Colonic mucosa (tissue), 4 donors: ENCODE measurements at places on chromosomes 2 and 18. TPM values are rescaled to one million over a fixed set of nuclear protein-coding genes. Genes with fewer than 3 reads are reported as not detected.

- no peak overlapping the region for H3K27ac ChIP-seq
- no peak for DNase-seq
- no peaks in the 10 kb centered on the region for H3K36me3 ChIP-seq
- H3K27me3 ChIP-seq = no peaks in the 10 kb centered on the region
- no peak overlapping the region for H3K4me3 ChIP-seq
Measured at GRCh38 chr18:74665346-74665745, 67.7 kb downstream of the ZNF407 start.

DNA sequence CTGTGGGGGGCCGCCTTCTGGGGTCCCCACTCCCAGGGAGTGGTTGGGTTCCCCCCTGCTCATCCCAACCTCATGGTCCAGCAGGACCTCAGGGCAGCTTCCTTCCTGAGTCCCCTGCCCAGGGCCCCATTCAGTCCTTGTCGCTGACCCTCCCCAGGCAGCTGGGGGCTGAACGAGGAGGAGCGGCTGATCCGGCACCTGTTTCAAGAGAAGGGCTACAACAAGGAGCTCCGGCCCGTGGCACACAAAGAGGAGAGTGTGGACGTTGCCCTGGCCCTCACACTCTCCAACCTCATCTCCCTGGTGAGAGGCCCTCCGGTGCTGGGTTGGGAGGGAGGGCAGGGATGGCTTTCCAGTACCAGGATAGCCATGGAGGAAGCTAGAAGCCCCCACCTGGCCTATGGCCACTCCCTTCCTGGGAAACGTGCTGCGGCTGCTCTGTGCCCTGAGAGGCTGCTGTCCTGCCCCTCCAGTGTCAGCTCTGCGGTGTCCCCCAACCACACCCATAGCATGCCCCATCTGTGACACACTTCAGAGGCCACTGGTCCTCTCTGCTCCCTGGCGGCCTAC lies 497 bp downstream of the CHRND start:
- peaks cover 3% of the 10 kb centered on the region for H3K4me1 ChIP-seq
- H3K36me3 ChIP-seq = no peaks in the 10 kb centered on the region
- no peak for DNase-seq
- H3K4me3 ChIP-seq = no peak overlapping the region
- no peak overlapping the region for H3K27ac ChIP-seq

Gene C2orf78
- not detected for total RNA-seq

DNA sequence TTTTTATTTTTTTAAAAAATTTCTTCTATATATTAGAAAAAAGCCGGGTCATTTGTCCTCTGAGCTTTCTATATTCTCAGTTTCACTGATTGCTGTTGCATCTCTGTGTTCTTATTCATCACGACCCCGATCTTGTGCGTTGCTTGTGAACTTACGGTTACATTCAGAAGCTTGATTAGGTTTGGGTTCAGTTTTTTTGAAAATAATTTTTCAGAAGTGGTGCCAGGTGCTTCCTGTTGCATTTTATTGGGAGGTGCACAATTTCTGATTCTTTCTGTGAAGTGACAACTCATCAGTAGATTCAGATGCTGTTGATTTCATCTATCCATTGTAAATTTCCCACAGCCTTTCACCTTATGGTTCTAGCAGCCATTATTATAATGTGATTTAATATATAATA lies 147.3 kb downstream of the INHBB start:
- DNase-seq = no peak
- no peaks in the 10 kb centered on the region for H3K36me3 ChIP-seq
- no peak overlapping the region for H3K4me3 ChIP-seq
- no peak overlapping the region for H3K27ac ChIP-seq
- no peaks in the 10 kb centered on the region for H3K4me1 ChIP-seq

DNA sequence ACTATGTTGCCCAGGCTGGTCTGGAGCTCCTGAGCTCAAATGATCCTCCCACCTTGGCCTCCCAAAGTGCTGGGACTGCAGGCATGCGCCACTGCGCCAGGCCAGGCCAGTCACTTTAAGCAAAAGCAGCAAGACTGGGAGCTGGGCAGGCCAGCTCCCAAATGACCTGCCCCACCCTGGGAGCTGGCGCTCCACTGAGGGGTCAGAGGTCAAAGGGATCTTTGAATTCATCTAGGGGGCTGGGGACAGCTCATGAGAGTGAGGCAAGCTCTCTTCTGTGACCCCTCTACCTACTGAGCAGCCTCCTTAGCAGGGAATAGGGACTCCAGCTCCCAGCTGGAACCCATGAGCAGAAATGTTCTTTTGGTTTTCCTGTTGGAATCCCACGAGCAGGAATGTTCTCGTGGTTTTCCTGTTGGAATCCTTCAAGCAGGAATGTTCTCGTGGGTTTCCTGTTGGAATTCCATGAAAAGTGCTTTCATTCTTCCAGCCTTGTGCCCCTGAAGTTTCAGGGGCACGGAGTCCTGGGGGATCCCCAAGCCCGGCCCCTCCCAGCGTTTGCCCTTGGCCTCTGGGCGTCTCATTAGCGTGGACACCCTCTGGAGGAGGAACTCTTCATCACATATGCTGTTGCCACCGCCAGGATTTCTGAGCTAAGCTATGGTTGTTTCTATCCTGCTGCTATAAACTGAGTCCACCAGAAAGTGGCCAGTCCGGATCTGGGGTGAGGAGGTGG lies 162.0 kb upstream of the HAAO start:
- no peak for DNase-seq
- H3K27ac ChIP-seq = no peak overlapping the region
- H3K4me1 ChIP-seq = peaks cover 14% of the 10 kb centered on the region
- H3K4me3 ChIP-seq = no peak overlapping the region
- no peaks in the 10 kb centered on the region for H3K36me3 ChIP-seq
- no peaks in the 10 kb centered on the region for H3K27me3 ChIP-seq

Gene TFPI
- total RNA-seq = 8.8 TPM

Gene MC4R
- total RNA-seq = not detected

GRCh38 chr2:44946372-44947027 lies 5.0 kb downstream of the SIX3 start:
- H3K27me3 ChIP-seq = peaks cover 54% of the 10 kb centered on the region
- no peak overlapping the region for H3K27ac ChIP-seq
- H3K4me3 ChIP-seq = no peak overlapping the region
- H3K4me1 ChIP-seq = no peaks in the 10 kb centered on the region
- DNase-seq = no peak

- H3K36me3 ChIP-seq = no peaks in the 10 kb centered on the region
- H3K4me3 ChIP-seq = no peak overlapping the region
- no peak overlapping the region for H3K27ac ChIP-seq
- no peaks in the 10 kb centered on the region for H3K27me3 ChIP-seq
- DNase-seq = no peak
Measured at GRCh38 chr2:60320724-60321123, 232.7 kb downstream of the BCL11A start.

Gene VIT
- 0.20 TPM for total RNA-seq

DNA sequence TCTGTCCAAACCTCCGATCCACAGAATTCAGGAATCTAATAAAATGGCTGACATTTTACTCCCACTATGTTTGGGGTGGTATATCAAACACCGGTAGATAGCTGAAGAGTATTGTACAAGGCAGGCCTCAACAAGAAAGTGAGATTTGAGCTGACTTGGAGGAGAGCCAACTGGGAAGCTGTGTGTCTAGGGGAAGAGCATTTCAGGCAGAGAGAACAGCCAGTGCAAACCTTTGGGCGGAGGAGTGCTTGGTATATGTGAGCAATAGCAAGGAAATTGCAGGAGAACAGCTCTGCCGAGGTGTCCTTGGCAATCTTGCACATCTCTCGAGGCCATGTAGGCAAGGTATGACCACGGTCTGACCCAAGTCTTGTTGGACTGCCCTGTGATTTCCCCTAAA lies 1.8 kb upstream of the MERTK start:
- no peaks in the 10 kb centered on the region for H3K36me3 ChIP-seq
- no peak overlapping the region for H3K27ac ChIP-seq
- H3K4me1 ChIP-seq = peaks cover 5% of the 10 kb centered on the region
- no peaks in the 10 kb centered on the region for H3K27me3 ChIP-seq

DNA sequence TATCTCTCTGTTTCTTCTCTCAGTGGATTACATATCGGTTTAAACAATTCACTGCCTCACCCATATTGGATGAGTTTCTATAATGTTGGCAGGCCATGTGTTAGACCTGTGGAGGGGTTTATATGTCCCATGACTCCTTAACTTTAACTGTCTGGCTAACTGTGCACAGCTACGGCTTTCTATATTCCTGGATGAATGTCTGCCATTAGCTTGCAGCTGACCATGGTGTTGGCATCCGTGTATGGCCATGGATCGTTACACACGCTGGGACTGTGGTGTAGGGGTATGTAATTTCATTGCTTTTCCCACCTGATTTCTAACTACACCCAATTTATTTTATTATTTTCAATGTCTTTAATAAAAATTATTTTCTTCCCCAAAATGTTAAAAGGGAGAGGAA lies 3.3 kb upstream of the TANC1 start:
- DNase-seq = no peak
- no peaks in the 10 kb centered on the region for H3K4me1 ChIP-seq
- H3K27ac ChIP-seq = no peak overlapping the region
- no peaks in the 10 kb centered on the region for H3K36me3 ChIP-seq

DNA sequence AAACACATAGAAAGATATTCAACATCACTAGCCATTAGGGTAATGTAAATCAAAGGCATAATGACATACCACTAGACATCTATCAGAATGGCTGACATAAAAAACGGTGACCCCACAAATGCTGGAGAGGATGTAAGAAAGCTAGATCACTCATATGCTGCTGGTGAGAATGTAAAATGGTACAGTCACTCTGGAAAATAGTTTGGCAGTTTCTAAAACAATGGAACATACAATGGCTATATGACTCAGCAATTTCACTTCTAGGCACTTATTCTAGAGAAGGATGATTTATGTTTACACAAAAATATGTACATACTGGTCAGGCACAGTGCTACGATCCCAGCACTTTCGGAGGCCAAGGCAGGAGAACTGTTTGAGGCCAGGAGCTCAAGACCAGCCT lies 87.3 kb downstream of the COLEC12 start:
- no peak overlapping the region for H3K4me3 ChIP-seq
- H3K36me3 ChIP-seq = no peaks in the 10 kb centered on the region
- no peaks in the 10 kb centered on the region for H3K4me1 ChIP-seq
- H3K27ac ChIP-seq = no peak overlapping the region
- no peak for DNase-seq
- H3K27me3 ChIP-seq = no peaks in the 10 kb centered on the region

- no peaks in the 10 kb centered on the region for H3K36me3 ChIP-seq
- no peaks in the 10 kb centered on the region for H3K27me3 ChIP-seq
- no peak overlapping the region for H3K27ac ChIP-seq
- no peaks in the 10 kb centered on the region for H3K4me1 ChIP-seq
- H3K4me3 ChIP-seq = no peak overlapping the region
- no peak for DNase-seq
Measured at GRCh38 chr2:45040786-45041185, 31.5 kb upstream of the SIX2 start.

DNA sequence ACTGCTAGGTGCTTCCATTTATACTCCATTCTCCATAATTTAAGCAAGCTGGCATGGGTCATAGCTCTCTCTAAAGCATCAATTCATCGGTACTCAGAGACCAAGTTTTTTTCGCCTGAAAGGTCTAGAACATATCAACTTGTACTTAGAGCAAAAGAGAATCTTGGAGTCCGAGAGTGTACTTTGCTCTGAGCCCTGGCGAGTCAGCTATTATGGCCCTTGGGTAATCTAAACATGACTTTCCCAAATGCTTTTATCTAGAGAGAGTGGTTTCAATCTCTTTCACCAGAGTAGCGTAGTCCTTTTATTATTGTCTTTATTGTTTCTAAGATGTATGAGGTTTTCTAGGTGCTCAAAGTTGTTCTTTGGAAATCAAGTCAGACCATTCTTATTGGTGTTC lies 34.4 kb downstream of the MAIP1 start:
- H3K36me3 ChIP-seq = no peaks in the 10 kb centered on the region
- no peaks in the 10 kb centered on the region for H3K4me1 ChIP-seq
- no peak overlapping the region for H3K4me3 ChIP-seq

DNA sequence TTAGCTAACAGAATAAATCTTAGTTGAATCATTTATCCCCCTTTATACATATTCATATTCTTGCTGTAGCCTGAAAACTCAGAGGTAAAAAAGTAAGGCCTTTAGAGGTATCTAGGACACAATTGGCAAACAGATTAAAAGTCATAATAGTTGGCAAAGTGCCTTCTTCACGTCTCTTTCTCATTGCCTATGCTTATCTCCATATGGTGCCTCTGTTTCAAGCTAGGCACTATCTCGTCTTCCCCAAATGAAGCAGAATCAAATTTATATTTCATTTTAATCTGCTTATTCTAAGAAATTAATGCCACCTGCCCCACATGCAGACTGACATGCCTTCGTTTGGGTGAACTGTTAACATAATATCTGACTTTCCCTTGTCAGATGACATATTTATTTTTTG lies 245.4 kb downstream of the CDH2 start:
- DNase-seq = no peak
- H3K27ac ChIP-seq = no peak overlapping the region
- no peak overlapping the region for H3K4me3 ChIP-seq
- no peaks in the 10 kb centered on the region for H3K27me3 ChIP-seq
- H3K36me3 ChIP-seq = no peaks in the 10 kb centered on the region

Gene SLC5A7
- total RNA-seq = not detected

GRCh38 chr2:82120654-82121053 lies 1816.1 kb upstream of the LRRTM1 start:
- H3K4me1 ChIP-seq = no peaks in the 10 kb centered on the region
- no peak for DNase-seq
- H3K36me3 ChIP-seq = no peaks in the 10 kb centered on the region
- H3K4me3 ChIP-seq = no peak overlapping the region
- H3K27ac ChIP-seq = peak overlapping the region; percentile 82

DNA sequence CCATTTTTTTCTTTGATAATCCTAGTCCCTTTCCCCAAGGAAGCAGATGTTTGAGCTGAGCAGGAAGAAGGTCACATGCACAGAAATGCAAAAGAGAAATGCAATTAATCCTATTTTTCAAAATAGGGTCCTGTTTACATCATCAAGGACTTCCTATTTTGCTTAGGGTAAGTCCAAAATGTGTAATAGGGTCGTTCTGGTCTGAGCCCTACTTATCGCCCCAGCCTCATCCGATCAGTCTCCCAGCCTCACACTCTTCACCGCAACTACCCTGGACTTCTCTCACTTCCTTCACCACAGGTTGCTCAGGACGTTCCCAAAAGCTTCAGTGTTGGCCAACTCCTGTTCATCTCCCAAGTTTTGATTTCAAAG lies 32.8 kb downstream of the FOSL2 start:
- H3K27me3 ChIP-seq = no peaks in the 10 kb centered on the region
- no peak overlapping the region for H3K27ac ChIP-seq
- H3K36me3 ChIP-seq = no peaks in the 10 kb centered on the region
- no peak for DNase-seq
- no peak overlapping the region for H3K4me3 ChIP-seq
